ENCODE measurements at places on chromosomes 7 and 10.

- no peak for DNase-seq
These were observed 25.0 kb downstream of the RGS10 start for GRCh38 chr10:119517235-119518141.

- DNase-seq: no peak
These were observed 219.8 kb downstream of the CTNNA3 start for GRCh38 chr10:67476201-67476600.

DNA sequence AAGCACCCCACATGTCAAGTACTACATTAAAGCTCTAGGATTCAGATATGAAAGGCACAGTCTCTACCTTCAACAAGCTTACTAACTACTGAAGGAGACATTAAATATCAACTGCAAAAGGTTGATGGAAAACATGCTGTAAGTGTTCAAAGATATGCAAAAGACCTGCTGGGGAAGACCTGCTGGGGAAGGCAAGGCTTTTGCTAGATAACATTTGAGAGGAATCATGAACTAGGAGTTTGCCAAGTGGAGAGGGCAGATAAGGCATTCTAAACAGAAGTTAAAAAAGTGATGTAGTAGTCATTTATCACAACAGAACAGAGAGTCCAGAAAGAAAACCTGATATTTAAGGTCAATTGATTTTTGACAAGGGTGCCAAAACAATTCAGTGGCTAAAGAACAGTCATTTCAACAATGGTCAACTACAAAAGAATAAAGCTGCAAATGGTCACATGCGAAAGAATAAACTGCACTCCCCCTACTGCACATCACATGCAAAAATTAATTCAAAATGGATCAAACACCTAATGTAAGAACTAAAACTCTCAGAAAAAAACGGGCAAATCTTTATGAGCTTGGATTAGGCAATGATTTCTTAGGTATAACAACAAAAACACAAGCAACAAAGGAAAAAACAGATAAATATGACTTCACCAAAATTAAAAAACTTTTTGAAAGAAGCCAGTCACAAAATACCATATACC is 23.0 kb upstream of the MSS51 start:
- DNase-seq: no peak

DNA sequence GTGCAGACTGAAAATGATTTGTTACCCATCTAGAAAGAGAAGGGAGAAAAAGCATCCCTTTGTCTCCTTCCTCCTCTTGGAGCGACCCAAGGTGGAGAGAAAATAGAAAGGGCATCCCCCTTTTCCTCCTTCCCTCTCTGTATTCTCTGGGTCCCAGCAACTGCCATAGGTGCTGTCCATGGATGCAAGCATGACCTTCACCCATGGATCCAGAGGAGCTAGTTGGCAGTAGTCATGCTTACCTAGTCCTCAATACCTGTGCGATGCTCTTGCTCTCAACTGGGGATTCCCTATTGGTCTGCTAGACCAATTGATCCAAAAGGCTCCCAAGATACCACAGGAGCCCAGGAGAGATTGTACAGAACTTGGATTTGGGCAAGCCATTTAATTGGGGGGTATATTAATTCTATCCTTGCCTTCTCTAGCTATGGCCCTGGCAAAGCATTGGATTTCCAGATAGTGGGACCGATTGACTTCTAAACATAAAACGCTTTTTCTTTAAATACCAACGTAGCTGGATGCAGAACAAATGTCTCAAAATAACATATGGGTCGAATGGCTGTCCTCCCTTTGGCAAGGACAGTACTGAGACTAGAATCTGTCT is 547.8 kb upstream of the IGFBP3 start:
- DNase-seq: peak; percentile 34

All from foreskin keratinocyte (primary cell).